ENCODE measurements at places on chromosomes 11 and 22.

DNA sequence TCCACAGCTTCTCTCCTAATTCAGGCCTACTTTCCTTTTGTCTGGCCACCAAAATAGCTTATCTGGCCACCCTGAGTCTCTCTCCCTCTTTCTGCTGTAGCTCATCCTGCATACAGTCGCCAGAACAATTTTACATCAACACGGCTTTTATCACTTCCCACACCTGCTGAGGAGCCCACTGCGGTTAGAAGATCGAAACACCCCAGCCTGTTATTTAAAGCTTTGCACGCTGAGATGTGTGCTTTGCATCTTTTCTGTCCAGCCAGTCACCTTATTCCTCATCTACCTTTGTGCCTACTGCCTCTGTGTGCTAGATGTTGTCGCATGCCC is 96.0 kb downstream of the COMMD9 start:
- no peak for DNase-seq

- no peak for DNase-seq
These were observed 163.8 kb downstream of the GUCY1A2 start for GRCh38 chr11:106854429-106854828.

- DNase-seq = no peak
These were observed 2.8 kb upstream of the ROBO4 start for GRCh38 chr11:124900464-124900863.

GRCh38 chr11:68929135-68929534 is 25.4 kb downstream of the IGHMBP2 start:
- DNase-seq = no peak

DNA sequence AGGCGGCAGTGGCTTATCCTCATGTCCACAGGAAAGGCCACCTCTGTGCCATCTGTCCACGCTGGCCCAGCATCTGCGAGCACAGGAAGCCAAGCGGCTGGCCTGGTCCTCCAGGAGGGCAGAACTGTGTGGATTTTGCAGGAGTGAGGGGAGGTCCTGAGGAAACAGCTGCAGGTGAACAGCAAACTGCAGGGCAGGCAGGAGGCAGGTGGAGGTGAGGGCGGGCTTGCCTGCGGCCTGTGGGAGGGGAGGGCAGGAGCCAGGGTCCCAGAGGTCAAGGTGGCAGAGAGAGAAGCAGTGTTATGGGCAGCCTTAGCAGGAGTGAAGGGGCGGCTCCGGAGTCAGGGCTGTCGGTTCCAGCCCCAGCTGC is 369.7 kb downstream of the SHANK2 start:
- DNase-seq = no peak

- no peak for DNase-seq
These were observed 4.3 kb upstream of the ZC3H7B start for GRCh38 chr22:41296826-41297667.

GRCh38 chr11:1824221-1825038 is 10.4 kb upstream of the SYT8 start:
- no peak for DNase-seq

GRCh38 chr22:20438427-20438677 is 727 bp upstream of the SCARF2 start:
- DNase-seq = no peak

DNA sequence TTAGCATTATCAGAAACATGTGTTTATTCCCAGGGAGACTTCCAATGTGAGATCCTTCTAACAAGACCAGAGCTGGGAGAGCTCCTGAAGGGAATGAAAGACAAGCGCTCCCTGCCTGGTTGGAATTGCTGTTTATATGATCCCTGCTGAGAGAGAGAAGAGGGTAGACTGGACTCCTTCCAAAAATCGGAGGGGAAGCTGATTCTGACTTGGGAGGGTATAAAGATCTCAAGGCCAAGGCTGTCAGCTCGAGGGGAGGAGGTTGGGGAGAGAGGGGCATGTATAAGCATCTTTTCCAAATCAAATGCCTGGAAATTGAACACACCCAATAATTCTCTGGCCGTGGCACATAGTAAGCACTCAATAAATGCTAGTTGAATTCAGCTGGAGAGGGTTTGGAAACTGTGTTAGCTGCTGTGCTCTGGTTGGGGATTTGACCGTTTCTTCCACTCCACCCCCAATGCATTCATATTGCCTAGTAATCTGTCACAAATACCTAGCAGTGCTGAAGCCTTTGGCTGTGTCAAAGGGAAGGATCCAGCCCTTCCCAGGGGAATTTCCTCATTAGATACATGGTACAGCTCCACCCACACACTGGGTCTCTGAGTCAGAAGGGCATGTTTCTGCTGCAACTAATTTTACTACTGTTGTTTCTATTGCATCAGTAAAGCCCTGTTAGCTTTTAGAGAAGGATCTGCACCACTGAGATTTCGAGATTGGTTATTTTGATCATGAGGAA is 61.5 kb downstream of the CACNG2 start:
- DNase-seq = no peak

DNA sequence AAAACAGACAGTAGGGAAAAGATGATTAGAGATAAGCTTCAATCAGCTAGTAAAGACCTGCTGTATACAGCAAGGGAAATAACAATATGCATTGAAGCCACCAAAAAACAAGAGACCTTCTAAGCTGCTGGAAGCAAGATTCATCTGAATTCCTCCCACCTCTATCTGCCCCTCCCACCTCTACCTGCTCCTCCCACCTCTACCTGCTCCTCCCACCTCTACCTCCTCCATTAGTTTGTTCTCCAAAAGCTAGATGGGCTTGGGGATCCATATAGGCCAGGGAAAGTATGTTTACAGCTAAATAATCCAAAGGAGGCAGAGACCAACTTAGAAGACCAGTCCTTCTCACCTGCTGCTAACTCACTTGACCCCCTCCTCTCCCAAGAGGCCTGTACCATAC is 33.2 kb downstream of the PAK1 start:
- no peak for DNase-seq

- DNase-seq = no peak
These were observed 940 bp upstream of the C11orf91 start for GRCh38 chr11:33701302-33702230.

DNA sequence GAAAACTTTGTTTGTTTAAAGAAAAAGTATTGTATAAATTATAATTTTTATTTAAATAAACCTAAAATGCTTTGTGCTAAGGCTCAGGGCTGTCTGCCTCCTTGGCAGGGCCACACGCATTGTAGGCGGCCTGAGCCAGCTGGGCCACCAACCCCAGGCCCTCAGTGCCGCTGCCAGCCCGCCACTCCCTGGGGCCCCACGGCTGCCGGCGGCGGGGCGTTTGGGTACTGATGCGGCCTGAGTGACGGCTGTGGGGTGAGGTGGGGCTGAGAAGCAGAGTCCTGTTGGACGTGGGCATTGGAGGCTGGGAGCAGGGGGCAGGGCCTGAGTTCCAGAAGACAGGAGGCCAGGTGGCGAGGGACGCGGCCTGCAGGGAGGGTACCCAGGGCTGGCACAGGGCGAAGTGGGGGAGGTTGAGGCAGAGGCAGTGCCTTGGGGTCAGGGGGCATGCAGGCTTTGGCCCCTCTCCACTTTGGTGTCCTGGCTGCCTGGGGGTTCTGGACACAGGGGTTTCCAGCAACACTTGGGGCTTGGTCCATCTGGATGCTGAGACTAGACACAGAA is 58.3 kb downstream of the CERK start:
- DNase-seq = no peak

GRCh38 chr11:3982431-3982830 is 112.2 kb upstream of the RRM1 start:
- DNase-seq = no peak

- no peak for DNase-seq
These were observed 6.2 kb downstream of the KDM4F start for GRCh38 chr11:95055283-95055897.

- no peak for DNase-seq
These were observed 632.0 kb upstream of the KIRREL3 start for GRCh38 chr11:127632546-127632945.

DNA sequence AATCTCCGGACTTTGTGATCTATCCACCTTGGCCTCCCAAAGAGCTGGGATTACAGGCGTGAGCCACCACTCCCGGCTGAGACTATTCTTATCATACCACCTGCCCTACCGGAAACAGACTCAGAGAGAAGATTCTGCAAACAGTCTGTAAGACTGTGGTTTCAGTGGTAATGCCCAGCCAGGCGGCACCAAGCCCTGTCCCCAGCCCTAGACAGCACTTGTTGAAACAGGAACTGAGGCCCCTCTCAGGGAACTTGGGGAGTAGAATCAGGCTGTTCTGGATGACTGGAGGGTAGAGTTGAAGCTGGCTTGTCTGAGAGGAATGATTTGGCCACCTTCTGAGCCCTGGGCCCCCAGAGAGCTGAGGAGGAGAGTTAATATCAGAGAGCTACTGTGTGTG is 1.3 kb upstream of the INSC start:
- DNase-seq = no peak

DNA sequence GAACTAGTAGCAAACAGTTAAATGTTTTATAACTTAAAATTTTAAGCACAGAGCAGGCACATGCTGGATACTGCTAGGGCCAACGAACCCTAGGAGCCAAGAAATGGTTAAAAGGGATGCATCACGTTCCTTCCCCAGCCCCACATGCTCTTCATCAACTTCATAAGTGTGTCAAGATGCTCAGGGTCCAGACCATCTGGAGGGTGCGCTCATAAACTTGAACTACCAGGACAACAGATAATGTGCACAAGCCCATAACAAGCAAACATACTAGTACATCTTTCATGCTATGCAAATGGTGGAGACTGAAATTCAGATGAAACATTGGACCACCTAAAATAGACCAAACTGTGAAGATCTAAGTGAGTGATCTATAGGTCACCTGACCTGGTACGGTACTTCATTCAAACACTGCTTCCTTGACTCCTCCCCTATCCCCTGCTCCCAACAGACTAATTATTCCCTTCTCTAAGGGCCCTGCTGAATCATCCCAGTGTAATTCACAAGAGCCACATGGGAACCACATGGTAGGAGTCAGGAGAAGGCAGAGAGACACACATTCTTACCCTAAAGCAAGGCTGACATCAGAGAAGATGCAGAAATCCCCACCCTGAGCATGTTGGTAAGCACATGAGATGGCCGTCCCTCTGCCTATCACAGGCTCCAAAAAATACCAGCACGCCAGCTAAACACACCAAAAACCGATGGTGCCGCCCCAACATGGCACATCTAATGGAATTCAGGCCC is 83.9 kb downstream of the ETS1 start:
- no peak for DNase-seq

- no peak for DNase-seq
These were observed 7.7 kb downstream of the KCTD21 start for GRCh38 chr11:78180751-78181150.

- DNase-seq = no peak
These were observed 40.4 kb downstream of the RCN1 start for GRCh38 chr11:32131321-32131720.
